ENCODE measurements at places on chromosomes 7 and 10.

GRCh38 chr7:1045069-1046063 is 1.0 kb downstream of the GPR146 start:
- no peak for DNase-seq

DNA sequence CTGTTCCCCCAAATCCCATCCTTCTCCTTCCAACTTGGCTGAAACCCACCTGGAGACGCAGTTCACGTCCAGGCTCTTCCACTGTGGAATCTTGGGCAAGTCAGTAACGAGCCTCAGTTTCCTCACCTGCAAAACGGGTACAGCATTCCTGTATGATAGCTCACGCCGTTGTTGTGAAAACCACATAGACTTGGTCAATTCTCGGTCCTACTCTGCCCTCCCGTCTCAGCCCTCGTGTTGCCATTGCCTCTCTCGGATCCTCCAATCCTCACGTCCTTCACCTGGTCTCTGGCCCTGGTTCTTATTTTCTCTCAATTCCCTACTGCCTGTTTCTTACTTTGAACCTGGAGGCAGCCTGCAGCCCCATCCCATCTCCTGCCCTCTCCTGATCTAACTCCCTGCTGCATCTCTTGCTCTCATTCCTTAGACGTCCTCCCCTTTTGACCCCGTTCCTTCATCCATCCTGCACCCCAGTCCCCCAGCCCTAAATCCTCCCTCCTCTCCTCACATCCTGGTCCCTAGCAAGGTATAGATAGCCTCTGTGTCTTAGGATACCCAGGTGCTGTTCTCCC is 2.0 kb upstream of the MUC12 start:
- DNase-seq, result no peak

DNA sequence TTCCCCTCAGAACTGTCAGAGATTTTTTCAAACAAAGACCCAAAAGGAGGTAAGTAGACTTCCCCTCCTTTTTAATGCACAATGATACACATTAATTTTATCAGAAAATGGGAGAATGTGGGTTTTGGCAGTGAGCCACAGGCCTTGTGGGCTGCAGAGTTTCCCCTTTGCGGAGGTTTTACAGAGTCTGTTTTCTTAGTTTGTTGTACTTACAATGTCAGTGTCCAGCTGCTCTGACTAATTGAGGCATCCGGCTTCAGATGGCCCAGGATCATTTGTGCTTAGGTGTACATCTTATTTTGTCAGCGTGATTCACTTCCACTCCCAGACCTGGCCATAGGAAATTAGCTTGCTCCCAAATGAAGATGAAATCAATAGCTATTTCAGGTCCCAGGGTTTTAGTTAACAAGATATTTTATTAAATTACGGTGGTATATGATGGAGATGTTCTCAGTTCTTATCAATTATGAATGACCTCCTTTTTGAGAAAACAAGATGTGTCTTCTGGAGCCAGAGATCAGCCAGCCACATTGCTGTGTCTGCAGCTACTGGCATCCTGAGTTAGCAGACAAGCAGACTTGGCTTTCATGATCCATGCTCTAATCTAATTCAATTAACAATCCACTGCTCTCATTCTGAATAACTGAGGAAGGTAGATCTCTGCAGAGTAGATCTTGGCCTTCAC is 1086.6 kb upstream of the SORCS1 start:
- DNase-seq, result no peak

DNA sequence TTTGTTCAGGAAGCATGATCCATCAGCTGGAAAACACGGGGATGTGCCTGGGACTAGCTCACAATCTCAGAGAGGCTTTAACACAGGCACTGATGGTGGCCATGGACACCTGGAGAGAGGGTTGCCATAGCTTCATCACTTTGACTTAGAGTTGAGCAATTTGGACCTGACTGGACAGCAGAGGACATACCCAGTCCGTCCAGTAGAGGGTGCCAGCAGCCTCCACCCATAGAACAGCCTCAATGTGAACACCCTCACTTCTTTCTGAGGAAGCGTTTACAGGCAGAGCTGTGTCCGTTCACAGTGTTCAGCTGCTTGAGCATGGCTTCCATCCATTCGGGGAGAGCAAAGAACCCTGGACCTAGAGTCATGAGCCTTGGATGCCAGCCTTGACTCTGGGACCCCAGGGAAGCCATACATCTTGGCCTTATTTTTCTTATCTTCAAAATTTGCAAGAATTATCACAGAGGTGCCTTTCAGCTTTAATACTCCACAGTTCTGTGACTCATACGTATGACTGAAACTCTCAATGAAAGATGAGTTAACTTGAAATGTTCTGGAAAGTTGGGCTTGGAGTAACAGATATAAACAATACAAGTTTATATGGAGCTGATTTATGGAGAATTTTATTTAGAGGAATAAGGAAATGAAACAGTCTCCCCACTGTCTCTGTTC is 302.9 kb upstream of the PODXL start:
- peak; percentile 75 for DNase-seq

DNA sequence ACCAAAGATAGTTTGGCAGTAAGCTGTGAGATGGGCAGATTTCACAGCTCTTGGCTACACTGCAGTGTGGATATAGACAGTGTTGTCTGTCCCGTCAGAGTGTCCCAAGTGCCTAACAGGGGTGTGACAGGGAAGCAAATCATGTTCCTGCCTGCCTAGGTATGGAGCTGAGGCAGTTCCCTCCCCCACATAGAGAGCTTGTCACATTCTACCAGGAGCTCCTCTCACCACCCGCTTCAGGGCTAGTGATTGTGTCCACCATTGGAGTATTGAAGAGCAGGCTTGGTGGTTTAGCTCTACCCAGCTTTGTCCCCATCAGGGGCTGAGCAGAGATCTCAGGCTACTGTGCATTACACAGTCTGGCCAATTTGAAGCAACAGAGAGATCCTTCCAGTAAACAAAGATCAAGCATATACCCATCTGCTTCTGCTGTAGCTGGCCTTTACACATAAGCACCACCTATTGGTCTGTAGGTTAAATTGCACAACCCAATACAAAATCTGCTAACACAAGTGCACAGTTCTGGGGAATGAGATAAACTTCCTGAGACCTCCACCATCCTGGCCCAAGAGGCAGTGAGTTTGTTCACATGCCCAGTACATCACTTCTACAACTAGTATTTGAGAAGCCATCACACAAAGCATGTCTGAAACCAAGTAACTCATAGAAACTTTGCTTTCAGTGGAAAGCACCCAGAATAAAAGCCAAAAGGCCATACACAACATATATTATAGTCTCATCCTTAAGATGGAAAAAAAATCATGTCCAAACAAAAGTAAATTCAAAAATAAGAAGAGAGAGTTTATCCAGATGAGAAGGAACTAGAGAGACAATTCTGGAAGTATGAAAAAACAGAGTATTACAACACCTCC is 67.3 kb downstream of the GLCCI1 start:
- peak; percentile 45 for DNase-seq

GRCh38 chr10:25061711-25062449 is 45.5 kb downstream of the THNSL1 start:
- DNase-seq, result peak; percentile 52

- DNase-seq, result no peak
Measured at GRCh38 chr7:706721-707120, 19.8 kb upstream of the DNAAF5 start.

DNA sequence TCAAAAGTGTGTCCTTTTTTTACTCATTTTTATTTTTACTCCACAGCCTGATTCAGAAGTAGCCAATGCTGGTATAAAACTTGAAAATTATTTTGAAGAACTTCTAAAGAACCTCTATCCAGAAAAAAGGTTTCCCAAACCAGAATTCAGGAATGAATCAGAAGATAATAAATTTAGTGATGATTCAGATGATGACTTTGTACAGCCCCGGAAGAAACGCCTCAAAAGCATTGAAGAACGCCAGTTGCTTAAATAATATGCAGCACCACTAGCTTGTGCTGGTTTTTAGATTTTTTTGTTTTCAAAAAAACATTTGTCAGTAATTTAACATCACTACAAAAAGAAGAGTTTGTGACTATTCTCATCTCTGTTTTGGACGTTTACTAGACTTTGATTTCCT is 116.5 kb downstream of the SVOPL start:
- DNase-seq, result peak; percentile 3

- no peak for DNase-seq
Measured at GRCh38 chr7:121339082-121339481, 10.3 kb downstream of the WNT16 start.

DNA sequence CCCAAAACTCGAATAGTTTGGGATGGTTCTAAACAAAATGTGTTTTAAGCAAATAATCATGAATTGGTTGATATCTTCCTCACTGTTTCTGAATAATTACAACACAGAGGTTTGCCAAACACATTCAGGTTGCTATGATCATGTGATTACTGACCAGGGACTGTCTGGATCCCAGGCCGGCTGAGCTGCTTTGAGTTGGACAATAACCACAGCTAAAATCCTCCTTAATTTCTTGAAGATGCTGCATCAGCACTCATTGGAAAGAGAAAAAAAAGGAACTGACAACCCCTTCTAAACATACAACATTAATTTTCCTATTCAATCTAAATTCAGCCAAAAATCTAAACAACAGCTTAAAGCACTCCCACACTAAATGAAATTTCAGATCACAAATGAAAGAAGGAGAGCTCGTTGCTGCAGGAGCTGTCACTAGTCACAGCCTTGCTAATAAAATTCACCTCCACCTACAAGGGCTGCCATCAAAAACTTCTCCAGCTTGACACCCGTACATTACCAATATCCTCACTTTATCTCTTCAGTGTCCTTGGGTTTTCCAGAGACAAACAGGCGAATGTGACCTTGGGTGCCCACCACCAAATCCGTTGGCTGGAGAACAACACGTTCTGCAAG is 560.2 kb downstream of the KCNMA1 start:
- DNase-seq, result no peak

DNA sequence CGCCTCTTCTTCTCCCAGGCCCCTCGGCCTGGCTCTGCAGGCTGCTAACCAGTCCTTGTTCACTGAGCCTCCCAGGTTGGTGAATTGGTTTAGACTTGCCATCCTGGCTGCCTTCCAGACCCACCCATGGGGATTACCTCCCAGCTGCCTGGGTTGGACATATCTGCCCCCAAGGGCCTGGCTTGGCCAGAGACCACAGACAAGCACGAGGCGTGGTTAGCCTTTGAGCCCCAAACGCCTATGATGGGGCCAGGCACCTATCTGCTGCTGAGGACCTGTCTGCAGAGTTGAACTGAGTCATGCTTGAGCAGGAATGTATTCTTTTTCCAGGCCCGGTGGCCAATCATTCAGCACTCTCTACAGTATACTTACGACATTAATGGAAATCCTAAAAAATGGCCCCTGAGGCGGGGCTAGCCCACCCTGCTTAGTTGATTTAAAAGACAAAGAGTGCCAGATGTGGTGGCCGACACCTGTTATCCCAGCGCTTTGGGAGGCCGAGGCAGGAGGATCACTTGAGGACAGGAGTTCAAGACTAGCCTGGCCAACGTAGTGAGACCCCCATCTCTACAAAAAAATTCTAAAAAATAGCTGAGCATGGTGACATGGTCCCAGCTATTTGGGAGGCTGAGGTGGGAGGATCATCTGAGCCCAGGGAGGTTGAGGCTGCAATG is 361.5 kb downstream of the FRMD4A start:
- DNase-seq, result no peak

DNA sequence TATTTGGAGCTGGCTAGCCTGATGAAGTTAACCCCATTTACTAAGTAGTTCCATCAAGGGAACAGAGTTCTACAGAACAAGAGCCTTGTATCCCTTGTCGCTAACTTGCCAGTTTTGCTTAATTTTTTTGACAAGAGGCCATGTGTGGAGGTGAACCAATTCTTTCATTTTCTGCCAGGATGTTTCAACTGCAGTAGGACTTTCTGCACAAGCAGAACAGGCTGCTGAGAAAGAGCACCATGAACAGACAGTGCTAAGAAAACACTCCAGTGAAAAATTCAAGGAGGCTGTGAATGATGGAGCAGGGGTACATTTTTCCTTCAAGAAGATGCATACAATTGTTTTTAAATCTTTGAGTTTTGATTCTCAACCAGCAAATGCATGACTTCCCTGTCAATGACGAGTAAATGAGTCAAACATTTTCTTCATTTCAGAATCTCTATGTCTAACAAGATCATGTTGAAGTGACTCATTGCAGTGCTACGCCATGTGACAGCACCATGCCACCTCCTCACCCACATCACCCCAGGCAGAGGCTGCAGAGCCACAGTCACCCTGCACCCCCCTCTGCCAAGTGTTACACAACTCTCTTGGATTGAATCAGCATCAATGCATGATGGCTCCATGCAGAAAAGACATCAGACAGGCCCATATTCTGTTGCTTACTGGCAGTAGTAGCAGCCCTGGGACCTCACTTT is 193.1 kb downstream of the COBL start:
- peak; percentile 92 for DNase-seq

DNA sequence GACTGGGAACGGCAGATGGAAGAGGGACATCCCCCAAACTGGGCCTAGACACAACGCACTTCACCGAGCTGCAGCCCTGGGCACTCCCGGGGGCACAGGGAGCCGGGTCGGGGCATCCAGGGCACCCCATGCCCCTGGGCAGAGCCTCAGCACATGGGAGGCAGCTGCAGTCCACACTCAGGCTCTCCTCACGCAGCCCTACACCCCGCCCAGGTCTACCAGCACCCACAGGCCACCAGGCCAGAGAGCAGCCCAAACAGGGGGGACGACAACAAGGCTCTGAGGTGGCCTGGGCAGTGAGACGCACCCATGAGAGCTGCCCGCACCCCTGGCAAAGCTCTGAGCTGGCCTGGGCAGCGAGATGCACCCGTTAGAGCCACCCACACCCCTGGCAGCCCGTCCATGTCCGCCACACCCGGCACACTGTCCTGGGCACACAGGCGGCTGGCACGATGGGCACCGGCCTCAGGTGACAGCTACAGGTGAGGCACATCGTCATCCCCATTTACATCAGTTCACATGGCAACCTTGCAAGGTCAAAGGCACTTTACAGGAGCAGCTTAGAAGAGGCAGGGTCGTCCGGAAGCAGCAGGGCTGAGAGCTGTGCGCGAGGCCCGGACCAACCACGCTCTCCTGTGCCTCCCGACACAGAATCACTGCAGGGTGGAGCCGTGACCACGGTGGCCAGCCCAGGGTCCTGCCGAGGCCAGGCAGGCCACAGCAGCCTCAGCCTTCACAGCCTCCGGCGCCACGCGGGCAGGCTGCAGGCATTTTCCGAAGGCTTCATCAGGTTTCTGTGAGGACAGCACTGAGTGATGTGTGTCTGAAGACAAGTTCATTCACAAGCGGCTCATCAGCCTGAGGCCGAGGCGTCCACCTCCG is 228.6 kb downstream of the MAD1L1 start:
- DNase-seq, result no peak

Measured in AG10803 (cell line).